Non-pigmented ciliary epithelial cell (primary cell): ENCODE measurements at places on chromosomes 11 and 22.

GRCh38 chr22:41028841-41029240 is 63.6 kb upstream of the EP300 start:
- DNase-seq: peak; percentile 85

DNA sequence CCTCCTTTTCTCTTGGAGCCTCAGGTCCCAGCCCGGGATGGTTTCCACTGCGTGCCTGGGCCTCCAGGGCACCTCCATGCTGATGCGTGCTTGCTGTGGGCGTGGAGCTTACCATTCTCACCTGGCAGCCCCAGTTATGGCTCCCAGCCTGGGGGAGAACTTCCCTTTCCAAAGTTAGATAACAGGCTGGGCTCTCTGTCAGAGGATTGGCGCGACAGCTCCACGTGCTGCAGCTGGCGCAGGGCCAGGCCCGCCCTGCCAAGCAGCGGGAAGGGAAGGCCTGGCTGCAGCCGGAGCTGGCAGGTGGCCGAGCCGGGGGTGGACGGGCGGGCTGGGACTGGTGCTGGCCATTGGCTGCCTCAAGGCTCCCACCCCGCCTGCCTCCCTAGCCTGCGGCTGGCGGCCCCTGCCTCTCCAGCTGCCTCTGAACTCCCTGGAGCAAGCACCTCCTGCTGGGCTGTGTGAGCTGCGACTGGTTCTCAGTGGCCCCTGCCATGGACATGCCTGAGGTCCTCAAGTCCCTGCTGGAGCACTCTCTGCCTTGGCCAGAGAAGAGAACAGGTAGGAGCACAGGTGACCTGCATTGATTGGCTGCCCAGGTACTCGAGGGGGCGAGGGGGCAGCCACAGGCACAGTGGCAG is 14.6 kb upstream of the TEF start:
- peak; percentile 68 for DNase-seq

GRCh38 chr11:33988586-33989370 is 62.8 kb upstream of the CAPRIN1 start:
- no peak for DNase-seq

- DNase-seq: no peak
Measured at GRCh38 chr11:119167933-119168332, 592 bp upstream of the NLRX1 start.

GRCh38 chr11:75734491-75735180 is 17.0 kb downstream of the MOGAT2 start:
- no peak for DNase-seq

- no peak for DNase-seq
Measured at GRCh38 chr22:45254789-45255278, 14.1 kb upstream of the KIAA0930 start.

DNA sequence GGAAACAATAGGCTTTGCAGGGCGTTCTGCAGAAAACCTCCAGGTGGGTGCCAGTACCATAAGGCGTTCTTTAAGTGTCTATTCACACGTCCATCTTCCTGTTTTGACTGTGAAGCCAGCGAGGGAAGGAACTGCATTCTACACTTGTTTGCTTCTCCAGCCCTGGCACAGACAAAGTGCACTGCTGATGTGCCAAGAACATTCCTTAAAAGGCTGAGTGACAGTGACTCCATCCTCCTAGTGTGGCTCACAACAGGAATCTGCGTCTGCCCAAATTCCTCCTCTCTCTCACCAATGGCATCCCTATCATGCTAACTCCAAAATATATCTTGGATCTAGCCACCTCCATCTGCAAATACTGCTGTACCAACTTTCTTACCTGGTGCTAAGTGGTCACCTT is 407.4 kb upstream of the SYN3 start:
- no peak for DNase-seq

DNA sequence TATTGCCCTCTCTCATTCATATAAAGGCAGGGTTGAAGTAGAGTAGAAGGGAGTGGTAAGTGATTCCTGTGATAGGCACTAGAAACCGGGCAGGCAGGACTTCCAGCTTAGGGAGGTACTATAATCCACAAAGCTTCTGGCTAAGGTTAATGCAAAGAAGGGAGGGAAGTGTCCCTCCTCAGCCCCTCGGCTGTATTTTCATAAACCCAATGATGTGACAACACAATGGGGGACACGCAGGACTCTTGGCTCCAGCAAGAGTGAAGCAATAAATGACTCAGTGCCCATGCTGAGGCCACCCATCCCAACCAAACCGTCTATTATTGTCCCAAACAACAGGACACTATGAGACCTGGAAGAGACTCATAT is 90.7 kb downstream of the ETS1 start:
- DNase-seq: no peak

- DNase-seq: no peak
Measured at GRCh38 chr11:122861631-122862030, 20.9 kb upstream of the JHY start.

DNA sequence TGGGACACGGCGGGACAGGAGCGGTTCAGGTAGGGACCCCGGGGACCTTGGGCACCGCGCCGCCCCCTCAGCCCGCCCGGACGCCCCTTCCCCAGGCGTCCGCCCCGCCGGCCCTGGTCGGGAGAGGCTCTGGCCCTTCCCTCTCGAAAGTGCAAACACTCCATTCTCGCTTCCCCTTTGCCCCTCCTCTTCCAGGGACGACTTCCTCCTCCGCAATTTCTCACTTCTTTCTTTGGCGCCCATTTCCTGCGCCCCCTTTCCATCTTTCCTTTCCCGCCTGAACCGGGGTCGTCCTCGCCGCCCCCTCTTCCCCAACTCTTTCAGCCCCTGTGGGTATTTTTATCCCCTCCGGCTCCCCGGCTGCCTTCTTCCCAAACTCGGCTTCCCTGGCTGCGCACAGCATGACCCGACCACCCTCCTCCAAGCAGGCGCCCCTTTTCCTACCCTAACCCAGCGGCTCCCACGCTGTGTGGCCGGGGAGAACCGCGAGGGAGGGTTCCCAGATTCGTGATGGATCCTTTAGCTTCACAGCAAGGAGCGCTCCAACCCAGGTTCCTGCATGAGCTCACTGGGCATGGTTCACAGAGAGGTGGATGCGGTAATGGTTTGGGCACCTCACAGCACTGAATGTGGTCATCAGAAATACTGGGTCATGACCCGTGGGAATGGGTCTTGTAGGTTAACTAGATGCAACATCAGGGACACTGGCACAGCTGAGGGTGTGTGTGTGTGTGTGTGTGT is 689 bp downstream of the RAB39A start:
- DNase-seq: no peak

DNA sequence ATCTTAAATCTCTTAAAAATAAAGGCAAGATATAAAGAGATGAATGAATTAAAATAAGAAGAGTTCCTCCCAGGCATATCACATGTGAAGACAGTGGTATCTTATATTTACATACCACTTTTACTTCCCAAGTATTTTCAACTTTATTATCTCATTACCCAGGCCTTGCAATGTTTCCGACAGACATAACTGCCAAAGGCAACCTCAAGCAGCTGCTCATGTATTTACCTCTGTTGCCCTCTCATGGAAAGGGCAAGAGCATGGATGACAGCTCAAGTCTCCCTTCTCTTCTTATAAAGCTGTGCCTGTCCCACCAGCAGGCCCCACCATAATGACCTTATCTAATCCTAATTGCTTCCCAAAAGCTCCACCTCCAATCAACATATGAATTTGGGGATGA is 894.2 kb downstream of the NTM start:
- no peak for DNase-seq

- DNase-seq: no peak
Measured at GRCh38 chr11:126997641-126998040, 2.9 kb downstream of the KIRREL3 start.

DNA sequence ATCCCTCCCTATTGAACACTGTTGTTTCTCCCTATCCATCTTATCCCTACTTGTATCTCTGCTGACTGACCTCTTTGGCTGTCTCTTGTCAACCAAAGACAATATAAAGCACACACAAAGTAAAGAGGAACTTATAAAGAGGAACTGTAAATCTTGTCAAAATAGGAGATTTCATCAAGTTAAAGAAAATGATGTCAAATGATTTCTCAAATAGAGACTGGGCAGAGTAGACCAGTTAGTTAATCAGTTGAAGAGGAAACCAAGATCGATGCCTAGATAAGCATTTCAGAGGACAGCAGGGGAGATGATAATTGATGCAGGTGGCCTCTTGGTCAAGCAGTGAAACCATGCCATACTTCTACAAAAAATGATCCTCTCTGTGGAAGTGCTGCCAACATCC is 22.7 kb downstream of the KCNQ1OT1 start:
- no peak for DNase-seq

DNA sequence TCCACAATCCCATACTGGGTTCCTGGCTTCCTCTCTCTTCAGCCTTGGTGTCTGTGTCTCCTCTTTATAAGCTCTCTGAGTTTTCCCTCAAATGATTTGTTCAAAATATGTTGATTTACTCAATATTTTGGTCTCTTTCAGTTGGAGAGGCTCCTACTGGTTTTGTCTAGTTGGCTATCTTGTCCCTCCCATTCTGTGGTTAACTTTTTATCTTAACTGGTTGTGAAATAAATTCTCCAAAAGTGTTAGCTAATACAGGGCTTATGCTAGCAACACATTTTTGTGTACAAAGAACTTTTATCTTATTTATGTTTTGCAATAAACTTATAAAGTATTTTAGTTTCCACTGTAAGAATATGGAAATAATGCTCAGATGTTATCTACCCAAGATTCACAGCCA is 200.9 kb downstream of the AASDHPPT start:
- DNase-seq: no peak

- DNase-seq: no peak
Measured at GRCh38 chr11:96021901-96022650, 98.2 kb upstream of the MTMR2 start.

DNA sequence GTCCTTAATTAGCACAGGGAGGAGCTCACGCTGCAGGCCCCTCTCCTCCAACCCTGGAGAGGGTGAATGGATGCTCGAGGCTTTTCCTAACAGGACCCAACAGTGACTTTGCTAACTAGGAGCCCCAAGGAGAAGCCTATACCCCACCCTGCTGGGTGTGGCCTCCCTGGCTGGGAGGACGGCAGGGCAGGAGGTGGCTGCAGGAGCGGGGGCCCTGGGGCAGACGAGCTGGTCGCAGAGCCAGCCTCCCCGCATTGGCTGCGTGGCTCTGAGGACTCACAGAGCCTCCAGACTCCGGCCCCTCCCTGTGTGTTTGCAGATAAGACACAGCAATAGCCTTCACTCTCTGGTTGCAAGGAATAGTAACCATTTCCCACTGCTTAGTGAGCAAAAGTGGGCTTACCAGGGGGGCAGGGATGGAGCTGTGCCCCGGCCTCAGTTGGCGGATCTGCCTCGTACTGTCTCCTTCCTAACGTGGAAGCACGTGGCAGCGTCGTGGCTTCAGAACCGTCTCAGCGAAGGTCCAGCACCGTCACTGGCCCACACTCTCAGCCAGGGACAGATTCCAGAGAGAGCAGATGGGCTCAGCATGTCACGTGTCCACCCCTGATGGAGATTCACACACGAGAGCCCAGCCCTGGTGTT is 1087.5 kb downstream of the BRD1 start:
- no peak for DNase-seq

GRCh38 chr22:41498303-41498835 is 29.5 kb downstream of the ACO2 start:
- DNase-seq: no peak

DNA sequence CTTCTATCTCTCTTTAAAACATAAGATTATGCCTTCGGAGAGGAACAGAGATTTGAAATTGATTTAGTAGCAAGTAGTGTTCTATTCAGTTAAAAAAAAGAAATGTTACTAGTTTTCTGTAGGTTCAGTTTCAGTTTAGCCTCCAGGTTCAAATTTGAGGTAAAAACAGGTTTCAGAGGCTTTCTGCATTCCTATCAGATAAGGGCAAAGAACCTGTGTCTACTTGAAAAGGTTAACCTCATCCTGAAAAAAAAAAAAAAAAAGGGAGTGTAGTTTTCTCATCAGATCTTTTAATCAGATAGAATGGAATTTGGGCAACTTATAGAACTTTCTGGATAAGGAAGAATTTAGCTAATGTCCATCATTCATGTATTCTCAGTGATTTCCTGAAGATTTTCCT is 12.1 kb downstream of the C11orf97 start:
- no peak for DNase-seq

DNA sequence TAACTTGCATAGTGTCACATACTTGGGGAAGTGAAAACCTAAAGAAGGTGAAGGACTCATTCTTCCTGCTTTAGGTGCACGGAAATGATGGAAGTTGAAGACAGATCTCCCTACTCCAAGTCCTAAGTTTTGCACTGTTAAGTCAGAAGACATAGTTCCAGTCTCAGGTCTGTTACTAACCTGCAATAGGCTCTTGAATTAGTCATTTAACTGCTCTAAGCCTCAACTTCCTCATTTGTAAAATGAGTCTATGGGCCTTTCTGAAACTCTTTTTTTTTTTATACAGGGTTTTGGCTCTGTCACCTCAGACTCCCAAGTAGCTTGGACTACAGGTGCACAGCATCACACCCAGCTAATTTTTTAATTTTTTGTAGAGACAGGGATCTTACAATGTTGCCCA is 30.8 kb upstream of the POU2AF1 start:
- no peak for DNase-seq

DNA sequence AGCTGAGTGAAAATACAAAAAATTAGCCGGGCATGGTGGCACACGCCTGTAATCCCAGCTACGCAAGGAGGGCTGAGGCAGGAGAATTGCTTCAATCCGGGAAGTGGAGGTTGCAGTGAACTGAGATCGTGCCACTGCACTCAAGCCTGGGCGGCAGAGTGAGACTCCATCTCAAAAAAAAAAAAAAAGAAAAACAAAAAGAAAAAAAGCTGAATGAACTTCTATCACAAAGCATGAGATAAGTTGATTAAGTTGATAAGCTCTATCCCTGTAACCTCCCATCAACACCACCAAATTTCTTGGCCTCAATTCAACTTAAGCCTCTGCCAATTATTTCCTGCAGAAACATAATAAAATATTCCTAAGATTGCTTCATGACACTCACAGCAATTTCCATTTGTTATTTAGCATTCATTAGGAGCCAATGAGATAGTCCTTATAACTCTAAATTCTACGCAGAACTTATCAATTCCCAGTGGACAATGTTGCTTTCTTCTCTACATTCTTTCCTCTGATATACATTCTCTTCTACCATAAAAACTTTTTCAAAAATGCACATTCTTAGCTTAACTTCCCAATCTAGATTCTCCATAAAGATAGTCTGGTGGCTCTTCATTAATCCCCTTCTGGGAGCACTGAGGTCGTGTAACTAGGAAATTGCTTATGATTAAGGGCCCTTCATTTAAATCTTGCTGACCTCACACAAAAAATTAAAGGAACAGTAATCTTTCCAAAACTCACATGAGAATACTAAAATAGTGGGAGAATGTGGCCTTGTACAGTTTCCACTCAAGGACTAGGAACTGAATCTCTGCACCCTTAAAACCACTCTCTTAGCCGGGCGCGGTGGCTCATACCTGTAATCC is 2.9 kb downstream of the AMBRA1 start:
- no peak for DNase-seq
